ENCODE measurements at places on chromosomes 2 and 18.

GRCh38 chr18:7390731-7391492 lies 160.0 kb downstream of the LRRC30 start:
- DNase-seq, result no peak

GRCh38 chr18:1394966-1395365 lies 490.3 kb downstream of the ADCYAP1 start:
- no peak for DNase-seq

DNA sequence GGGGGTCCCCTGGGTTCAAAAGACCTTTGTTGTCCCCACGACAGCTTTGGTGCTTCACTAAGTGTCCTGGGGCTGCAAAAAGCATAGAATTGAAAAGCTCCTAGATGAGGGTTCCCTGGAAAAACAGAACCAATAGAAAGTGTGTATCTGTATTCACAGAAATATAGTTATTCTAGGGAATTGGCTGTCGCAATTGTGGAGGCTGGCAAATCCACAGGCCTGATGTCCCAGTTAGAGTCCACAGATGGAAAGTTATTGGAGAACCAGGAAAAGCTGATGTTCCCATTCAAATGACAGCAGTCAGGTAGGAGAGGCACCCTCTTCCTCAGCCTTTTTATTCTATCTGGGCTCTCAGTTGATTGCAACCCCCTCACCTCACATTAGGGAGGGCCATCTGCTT lies 65.5 kb downstream of the LONRF2 start:
- DNase-seq, result no peak

DNA sequence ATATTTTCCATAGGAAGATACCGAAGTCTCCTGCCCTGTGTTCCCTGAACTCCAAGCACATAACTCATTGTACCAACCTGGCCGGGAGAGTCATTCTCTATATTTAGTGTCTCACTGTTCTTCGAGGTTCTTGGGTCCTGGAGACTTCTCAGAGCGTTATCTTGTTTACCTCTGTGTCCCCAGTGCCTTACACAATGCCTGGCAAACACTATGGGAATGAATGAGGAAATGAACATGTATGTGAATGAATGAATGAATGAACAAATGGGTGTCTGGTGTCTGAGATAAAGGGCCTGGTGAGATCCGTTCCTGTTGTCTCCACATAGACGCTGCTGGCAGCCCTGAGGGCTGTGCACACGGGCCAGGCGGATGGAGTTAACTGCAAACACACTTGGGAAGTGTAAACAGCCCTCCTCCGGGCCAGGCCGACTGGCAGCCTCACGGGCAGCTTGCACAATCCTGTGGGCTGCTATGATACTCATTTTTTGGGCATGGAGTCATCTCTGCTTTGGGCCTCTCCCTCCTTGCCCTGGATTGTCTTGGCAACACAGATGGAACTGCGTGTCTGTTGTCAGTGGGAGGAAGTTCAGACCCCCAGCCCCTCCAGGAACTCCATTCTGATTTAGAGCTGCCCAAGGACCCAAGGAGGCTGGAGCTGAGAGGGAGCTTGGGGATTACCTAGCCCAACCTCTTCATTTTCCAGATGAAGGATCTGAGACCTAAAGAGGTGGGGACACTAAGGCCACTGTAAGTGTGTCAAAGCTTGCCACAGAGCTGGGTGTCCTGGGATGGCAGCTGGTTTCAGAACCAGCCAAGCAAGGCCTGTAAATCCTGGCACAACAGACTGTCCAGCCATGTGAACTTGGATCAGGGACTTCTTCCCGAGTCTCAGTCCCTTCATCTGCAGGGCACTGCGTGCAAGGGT lies 124.4 kb downstream of the INHBB start:
- DNase-seq, result no peak

DNA sequence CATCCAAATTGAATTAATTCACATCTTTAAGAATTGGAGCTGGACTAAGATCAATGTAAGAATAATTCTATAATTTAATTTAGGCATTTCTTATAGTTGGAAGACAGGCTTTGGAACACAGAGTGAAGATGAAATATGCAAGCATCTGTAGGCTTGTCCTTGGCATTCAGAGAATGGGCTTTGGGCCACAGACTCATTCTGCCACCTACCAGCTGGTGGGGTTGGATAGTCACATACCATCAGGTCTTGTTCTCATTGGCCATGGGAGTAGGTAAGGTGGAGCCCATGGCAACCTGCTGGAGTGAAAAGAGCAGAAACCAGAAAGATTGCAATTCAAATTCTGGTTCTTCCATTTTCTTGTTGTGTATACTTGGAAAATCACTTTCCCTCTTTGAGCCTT lies 300.3 kb downstream of the CYRIA start:
- DNase-seq, result no peak

GRCh38 chr2:1802469-1803216 lies 58.3 kb upstream of the PXDN start:
- DNase-seq, result no peak

DNA sequence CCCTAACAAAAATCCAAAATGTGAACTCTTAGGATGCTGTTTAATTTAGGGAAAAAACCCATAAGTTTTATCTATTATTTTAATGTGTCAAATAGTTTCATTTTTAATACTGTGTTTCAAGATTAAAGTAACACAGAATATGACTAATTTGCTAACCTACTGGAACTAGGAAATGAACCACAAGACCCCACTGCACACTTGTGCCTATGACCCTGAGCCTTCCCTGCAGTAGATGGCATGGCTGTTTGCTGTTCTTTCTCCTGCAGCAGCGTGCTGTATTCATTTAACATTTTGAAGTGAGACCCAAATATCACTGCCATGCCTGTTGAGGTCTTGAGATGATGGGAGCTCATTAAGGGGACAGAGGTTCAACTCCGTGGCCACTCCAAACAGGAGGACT lies 565.2 kb upstream of the NRP2 start:
- no peak for DNase-seq

DNA sequence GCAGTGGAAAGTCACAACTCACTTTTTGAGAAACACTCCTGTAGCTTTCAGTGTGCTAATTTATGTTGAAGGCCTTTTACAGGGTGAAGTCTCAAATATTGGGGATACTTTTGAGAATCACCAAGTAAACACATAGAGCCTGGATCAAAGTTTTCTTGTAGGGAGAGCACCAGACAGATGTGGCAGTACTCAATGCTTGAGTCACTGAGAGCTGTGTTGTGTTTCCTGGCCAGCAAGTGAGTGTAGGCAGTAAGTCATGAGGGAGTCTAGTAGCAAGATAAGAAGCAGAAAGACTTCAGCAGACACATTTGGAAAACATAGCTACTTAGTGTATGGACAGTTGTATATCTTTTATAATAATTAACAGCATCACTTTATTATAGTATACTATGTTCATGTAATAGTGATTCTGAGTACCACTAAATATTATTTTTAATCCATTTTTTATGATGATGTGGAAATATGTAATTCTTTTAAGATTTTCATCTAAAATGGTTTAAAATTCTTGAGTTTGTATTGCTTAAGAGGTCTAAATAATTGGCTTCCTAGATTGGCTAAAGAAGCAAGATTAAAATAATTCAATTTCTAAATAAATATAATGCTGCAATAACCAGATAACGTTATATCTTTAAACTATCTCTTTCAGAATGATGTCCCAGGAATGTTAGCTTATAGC lies 12.8 kb downstream of the PSMD1 start:
- no peak for DNase-seq

DNA sequence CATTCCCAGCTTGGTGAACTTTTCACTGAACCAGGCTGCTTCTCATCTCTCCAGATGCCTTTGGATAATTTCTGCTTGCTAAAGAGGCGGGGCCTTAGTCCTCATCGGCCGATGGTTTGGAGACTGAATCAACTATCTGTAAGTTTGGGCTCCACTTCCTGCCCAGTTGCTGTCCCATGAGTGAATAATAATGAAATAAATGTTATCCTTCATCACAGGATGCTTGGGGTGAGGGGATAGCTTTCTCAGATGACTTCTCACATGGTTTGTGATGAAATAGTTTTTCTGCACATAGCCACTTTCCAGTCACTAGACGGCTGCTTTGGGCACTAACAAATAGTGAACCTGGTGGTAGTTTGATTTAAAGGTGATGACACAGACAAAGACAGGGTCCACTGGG lies 376.6 kb upstream of the TRIB2 start:
- DNase-seq, result no peak

DNA sequence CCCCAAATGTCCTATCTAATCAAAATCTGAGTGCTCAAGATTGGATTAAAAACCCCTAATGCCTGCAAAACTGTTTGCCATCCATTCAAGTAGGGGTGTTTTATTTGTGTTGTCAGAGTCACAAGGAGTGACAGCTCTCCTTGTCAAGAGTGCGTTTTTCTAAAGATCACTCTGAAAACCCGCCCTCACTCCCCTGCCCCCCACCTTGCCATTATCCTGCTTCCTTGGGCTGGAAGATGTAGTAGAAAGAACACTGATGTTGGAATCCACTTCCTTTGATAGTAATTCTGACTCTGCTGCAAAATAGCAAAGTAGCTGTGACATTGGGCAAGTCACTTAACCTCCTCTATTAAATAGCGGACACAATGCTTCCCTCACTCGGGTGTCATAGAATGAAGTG lies 155.6 kb downstream of the TSN start:
- DNase-seq, result no peak

GRCh38 chr2:110751642-110752041 lies 19.3 kb downstream of the ACOXL start:
- no peak for DNase-seq

DNA sequence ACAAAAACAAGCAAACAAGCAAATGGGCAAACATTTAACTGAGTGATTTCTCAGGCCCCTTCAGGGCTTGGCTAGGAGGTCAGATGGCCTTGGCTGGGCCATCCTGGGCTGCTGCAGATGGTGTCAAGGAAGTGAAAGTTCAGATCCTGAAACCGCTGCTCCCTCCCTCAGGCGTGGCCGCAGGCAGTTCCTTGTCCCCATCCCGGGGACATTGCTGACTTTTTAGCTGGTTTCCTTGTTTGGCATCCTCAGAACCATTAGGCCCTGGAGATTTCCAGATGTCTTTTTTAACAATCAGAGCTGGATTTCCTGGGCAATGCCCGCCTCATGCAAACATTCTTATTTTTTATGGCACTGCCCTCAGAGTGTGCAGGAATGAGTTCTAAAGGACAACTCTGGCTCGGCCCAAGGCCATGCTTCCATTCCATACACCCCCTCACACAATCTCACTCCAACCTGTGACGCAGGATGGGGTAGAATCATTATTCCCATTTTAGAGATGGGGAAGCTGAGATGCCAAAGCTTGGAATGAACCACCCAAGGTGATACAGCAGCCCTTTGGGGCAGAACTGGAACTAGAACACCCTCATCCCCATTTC lies 86.1 kb upstream of the ZCCHC2 start:
- DNase-seq, result no peak

DNA sequence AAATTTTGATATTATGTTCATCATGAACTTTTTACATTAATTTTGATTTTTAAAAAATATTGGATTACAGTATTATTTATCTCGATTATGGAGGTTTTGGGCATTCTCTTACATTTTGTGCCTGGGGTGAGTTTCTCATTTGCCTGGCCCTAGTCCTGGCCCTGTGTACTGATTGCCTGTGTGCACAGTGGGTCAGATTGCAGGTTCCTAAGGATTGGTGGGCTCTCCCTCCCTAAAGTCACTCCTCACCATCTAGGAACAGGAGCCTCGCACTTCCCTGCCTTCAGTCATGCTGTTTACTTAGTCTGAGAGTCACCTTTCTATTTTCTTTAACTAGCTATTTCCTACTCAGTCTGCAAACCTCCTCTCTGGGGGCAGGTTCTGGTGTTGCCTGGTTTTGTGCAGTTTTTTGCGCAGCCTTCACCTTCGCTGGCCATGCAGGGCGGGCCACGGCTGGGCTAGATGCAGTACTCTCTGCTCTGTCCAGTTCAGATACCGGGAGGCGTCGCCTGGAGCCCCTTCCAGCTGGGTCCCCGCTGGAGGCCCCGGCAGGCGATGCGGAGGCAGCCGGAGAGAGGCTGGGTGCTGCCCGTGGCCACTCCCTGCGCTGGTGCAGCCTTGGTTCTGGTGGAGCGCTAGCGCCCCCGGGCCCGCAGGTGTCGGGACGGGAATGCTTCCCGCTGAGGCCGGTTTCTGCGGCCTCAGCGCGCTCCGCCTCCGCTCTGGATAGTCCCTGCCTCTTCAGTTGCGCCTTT lies 23.3 kb upstream of the MC5R start:
- DNase-seq, result peak; percentile 71

DNA sequence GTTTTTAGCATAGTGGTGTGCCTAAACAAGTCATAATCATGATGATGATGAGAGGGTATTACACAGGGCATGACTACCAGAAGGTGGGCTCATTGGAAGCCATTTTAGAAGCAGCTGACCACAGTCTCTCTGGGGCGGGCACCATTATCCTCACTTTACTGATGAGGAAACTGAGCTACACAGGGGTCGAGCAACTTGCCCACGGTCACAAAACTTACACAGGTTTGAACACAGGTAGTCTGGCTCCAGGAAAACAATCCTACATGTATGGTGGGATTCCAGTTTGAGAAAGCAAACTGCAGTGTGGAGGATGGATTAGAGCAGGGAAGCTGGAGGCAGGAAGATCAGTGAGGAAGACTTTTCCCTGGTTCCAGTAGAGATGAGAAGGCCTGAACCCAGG lies 6.2 kb downstream of the RHOB start:
- DNase-seq, result no peak

DNA sequence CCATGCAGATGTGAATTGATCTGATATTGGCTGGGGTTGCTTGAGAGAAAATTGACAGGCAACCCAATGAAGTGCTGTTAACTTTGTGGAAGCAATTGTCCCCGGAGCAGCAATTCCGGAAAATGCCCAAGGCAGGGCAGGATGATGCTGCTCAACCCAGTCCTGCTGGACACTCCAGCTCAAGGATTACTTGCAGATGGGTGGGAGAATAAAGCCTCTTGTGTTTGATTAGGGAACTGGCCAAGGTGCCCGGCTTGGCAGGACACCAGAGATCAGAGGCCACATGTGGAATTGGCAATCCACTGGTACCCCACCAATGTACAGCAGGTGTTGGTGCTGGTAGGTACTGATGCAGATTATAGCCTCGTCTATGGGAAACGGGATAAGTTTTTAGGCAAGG lies 12.3 kb upstream of the C2orf42 start:
- DNase-seq, result no peak

DNA sequence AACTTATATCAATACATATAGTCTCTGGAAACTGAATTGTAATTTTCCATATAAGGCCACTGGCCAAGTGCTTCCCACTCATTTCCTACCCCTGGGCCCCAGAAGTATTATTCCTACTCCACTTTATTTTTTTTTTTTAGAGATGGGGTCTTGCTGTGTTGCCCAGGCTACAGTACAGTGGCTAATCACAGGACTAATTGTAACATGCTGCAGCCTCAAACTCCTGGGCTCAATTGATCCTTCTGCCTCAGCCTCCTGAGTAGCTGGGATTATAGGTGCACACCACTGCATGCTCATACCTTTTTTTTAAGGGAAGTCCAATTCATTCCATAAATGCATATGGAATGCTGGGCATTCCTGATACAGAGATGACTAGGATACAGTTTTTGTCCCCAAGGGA lies 6.4 kb upstream of the CNNM4 start:
- no peak for DNase-seq

DNA sequence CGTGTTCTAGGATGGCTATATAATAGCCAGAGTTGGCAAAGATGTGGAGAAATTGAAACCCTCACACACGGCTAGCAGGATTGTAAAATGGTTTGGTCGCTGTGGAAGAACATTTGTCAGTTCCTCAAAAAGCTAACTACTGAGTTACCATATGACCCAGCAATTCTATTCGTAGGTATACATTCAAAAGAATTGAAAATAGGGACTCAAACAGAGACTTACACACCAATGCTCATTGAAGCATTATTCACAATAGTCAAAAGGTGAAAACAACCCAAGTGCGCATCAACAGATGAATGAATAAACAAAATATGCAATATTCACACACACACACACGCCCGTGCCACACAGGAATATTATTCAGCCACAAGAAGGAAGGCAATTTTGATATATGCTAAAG lies 98.7 kb downstream of the PLA2R1 start:
- DNase-seq, result no peak

- peak; percentile 34 for DNase-seq
These were observed 6.8 kb downstream of the MBD2 start for GRCh38 chr18:54217624-54218023.

Measured in GM13976 (cell line).